NCI-H82 (cell line): ENCODE measurements at places on chromosomes 11 and 22.

GRCh38 chr22:36377022-36377631 is 10.6 kb downstream of the MYH9 start:
- no peak for DNase-seq

DNA sequence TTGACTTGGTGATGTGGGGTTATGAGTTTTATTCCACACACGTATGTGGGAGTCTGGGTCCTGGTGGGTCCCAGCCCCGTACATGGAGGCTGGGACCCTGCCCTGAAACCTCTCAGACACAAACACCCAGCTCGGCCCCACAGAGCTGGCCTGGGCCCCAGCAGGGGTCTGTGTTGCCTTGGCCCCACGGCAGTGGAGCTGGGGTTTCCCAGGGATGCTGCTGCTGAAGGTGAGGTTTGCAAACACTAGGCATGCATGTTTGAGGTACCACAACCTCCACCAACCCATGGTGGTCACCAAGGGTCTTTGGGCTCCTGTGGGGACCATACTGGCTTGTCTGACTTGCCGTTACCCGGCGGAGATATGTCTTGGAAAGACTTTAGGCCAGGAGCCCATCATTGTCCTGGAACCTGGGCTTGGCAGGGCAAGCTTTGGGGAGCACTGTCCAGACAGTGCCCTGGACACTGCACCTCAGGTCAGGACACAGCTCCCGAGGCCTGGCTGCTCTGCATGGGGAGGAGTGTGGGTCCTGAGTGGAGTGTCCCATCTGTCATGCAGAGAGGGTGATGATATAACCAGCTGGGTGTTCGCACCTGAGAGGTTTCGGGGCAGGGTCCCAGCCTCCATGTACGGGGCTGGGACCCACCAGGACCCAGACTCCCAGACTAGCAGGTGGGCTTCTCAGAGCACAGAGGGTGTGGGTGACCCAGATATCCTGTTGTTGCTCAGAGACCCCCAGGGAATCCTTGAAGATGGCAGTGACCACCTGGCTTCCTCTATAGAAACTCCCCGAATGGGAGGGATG is 63.3 kb downstream of the KCNQ1 start:
- no peak for DNase-seq

- no peak for DNase-seq
Observed at GRCh38 chr11:10657308-10658271, 36.0 kb downstream of the IRAG1 start.

GRCh38 chr22:30574997-30575671 is 669 bp upstream of the GAL3ST1 start:
- peak; percentile 36 for DNase-seq

DNA sequence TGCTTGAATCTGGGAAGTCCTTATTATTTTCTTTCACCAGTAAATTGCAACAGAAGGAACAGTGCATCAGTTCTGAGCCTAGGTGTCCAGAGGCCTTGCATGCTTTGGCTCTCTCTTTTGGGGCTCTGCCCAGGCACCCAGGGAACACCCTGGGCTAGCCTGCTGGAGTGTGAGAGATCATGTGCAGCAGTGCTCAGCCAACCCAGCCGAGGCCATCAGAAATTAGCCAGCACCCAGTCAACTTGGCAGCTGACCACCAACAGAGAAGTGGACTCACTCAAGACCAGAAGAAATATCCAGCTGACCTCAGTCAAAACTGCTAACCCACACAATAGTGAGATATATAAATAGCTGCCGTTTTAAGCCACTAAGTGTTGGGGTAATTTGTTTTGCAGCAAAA is 11.2 kb upstream of the P4HA3 start:
- DNase-seq = no peak
